ENCODE measurements at places on chromosomes 13 and 19.

GRCh38 chr19:31104451-31104850 lies 244.8 kb downstream of the TSHZ3 start:
- DNase-seq = no peak

- DNase-seq = no peak
Observed at GRCh38 chr19:11102944-11103343, 13.7 kb downstream of the LDLR start.

GRCh38 chr13:40583738-40584137 lies 82.7 kb downstream of the FOXO1 start:
- DNase-seq = no peak

DNA sequence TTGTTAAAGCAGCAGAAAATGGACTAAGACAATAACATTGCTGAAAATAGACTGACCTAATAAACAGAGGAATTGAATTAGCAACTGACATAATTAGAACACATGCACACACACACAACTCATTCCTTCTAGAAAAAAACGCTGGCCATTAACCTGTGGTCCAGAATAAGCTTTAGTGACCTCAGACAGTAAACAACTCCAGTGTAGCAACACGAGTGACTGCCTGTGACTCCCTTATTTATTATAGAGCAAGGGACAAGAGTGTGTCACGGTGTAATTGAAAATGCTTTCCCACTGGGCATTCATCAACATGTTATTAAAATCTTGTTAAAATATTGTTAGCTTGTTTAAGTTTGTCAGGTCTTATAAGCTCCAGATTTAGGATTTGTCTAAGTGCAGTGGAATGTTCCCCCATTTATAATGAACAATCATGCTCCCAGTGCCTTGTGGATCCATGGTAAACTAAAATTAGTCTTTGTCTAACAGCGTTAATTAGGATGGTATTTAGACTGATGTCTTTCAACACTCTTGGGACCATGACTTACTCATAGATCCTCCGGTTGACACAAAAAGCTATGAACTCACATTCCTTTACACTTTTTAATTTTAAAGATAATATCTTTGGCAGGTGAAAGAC lies 111.7 kb upstream of the IRS2 start:
- no peak for DNase-seq

- no peak for DNase-seq
Observed at GRCh38 chr19:40193587-40193849, 2.3 kb downstream of the MAP3K10 start.

All from T follicular helper cell (primary cell).